ENCODE measurements at places on chromosomes 3 and 15. TPM values are rescaled to one million over a fixed set of nuclear protein-coding genes. Genes with fewer than 3 reads are reported as not detected.

Gene TMEM212
- not detected for total RNA-seq

Gene RBMS3
- not detected for total RNA-seq

Gene GP9
- not detected for total RNA-seq

Gene C3orf20
- 0.44 TPM for total RNA-seq

Gene CELSR3
- 7.9 TPM for total RNA-seq

Gene IL17RB
- not detected for total RNA-seq

Gene LACTB
- total RNA-seq: 13.4 TPM

Gene FOXB1
- not detected for total RNA-seq

Gene GATM
- total RNA-seq: 5.3 TPM

Gene LIPH
- total RNA-seq: not detected

Gene LYZL4
- not detected for total RNA-seq

Gene TMOD2
- total RNA-seq: 21.0 TPM

Gene TTC23
- total RNA-seq: 0.30 TPM

Gene ABI3BP
- not detected for total RNA-seq

Gene THPO
- not detected for total RNA-seq

Gene PATL2
- total RNA-seq: 69.9 TPM

Gene LRRC15
- not detected for total RNA-seq

Gene SCAANT1
- 2.9 TPM for total RNA-seq

Gene NR1I2
- 0.86 TPM for total RNA-seq

Gene FEZF2
- not detected for total RNA-seq

Gene GNAT1
- not detected for total RNA-seq

Gene CFAP44
- total RNA-seq: 28.6 TPM

Gene MAP1A
- 0.39 TPM for total RNA-seq

Gene GABRR3
- not detected for total RNA-seq

Gene AADACL2
- not detected for total RNA-seq

Gene POLG
- total RNA-seq: 130 TPM

Gene CCR2
- not detected for total RNA-seq

Gene AGBL1
- total RNA-seq: not detected

Gene CYP1A1
- 0.27 TPM for total RNA-seq

Gene FAM3D
- not detected for total RNA-seq

Gene TGM4
- not detected for total RNA-seq

Gene SLC2A2
- not detected for total RNA-seq

Gene TMIE
- 2.2 TPM for total RNA-seq

Gene SMCO1
- not detected for total RNA-seq

Gene SLC22A14
- not detected for total RNA-seq

Gene IL17RD
- not detected for total RNA-seq

Gene AGTR1
- not detected for total RNA-seq

Gene GRK7
- total RNA-seq: 0.42 TPM

Gene ATP13A5
- total RNA-seq: not detected

Gene SSR3
- total RNA-seq: 68.5 TPM
